ENCODE measurements at places on chromosomes 2 and 18.

- no peak for DNase-seq
Observed at GRCh38 chr2:25790074-25790790, 88.1 kb downstream of the ASXL2 start.

GRCh38 chr2:229096409-229097066, 174.5 kb downstream of the PID1 start:
- no peak for DNase-seq

DNA sequence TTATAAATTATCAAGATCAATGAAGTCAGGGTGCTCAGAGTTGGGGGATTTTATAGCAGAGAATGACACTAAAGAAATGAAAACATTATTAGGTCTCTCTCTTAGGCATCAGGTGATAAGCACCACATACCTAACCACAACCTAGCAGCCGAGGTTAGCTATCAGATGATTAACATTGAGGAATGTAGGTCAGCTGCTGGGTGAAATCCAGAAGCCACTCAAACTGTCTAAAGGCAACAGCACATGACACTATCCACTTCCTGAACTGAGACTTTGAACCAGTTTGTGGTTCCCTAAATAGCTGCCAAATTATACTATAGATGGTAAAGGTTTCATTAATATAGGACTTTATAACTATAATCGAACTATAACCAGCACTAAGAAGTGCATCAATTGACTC, 4.7 kb downstream of the EPG5 start:
- no peak for DNase-seq

GRCh38 chr2:231469583-231469950, 5.3 kb upstream of the NCL start:
- DNase-seq, result no peak

DNA sequence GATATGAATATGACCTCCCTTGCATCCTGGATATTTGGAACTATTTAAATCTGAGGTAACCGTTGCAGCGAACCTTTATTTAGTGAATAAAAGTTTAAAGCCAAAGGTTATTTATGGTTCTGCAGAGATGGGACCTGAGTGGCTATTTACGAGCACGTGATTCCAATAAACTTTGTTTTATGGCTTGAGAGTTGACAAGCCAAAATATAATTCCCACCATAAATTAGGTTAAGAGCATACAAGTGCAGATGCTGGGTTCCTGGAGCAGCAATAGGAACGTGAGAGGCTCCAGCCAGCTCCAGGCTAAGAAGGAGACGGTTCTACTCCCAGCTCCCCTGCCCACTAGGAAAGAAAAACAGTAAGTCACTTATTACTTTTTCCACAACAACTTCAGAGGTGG, 5.2 kb upstream of the HOXD4 start:
- DNase-seq, result no peak

GRCh38 chr2:202203348-202203747, 35.0 kb downstream of the SUMO1 start:
- no peak for DNase-seq

DNA sequence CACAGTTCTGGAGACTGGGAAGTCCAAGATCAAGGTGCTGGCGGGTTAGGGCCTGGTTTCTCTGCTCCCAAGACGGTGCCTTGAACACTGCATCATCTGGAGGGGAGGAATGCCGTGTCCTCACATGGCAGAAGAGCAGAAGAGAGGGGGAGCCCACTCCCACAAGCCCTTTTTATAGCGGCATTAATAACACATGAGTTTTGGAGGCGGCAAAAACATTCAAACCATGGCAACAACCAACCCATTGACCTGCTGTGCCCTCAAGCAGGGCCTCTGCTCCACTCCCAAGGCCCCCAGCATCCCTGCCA, 62.0 kb downstream of the SMAD7 start:
- DNase-seq, result no peak

GRCh38 chr2:233966388-233966787, 49.2 kb downstream of the TRPM8 start:
- no peak for DNase-seq

- no peak for DNase-seq
Observed at GRCh38 chr2:45896311-45896710, 244.8 kb downstream of the PRKCE start.

DNA sequence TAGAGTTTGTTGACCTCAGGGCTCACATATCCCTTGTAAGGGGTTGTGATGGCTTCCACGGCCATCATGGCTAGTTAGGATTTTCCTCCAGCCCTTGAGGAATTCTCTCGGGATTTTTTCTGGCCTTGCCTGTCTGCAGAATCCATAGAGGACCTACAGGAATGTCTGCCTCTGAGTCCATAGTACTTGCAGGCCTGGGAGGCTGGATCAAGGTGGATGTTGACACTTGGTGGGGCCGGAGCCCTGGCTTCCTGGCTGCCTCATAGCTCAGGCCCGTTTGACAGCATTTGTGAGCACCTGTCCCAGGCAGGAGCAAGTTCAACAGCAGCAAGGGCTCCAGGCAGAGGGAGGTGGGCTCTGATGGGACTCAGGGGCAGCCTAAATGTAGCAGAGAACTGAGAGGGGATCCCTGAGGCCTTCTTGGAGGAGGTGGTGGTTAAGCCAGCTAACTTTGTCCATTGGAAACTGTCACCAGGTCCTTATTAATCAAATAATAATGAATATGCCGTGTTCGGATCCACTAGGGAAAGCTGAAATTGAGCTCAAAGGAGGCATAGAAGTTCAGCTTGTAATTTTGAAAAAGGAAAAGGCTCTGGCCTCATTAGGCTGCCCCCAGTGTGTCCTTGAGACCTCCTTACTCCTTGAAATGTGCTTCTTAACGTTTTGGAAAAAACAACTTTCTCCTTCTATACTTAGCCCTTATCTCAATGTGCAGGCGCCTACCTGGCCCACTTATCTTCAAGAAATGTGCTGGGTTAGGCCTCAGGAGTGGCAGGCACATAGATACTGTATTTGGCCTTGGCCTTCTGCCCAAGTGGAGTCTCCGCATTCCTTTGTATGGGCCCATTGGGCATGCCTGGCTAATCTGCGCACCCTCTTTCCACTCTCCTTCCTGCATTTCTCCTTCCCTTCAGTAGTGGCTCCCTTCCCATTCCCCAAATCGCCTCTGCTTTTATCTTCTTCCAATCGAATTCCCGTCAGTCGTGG, 66.9 kb downstream of the HPCAL1 start:
- no peak for DNase-seq

GRCh38 chr2:206145665-206146064, 13.6 kb downstream of the NDUFS1 start:
- DNase-seq, result no peak

DNA sequence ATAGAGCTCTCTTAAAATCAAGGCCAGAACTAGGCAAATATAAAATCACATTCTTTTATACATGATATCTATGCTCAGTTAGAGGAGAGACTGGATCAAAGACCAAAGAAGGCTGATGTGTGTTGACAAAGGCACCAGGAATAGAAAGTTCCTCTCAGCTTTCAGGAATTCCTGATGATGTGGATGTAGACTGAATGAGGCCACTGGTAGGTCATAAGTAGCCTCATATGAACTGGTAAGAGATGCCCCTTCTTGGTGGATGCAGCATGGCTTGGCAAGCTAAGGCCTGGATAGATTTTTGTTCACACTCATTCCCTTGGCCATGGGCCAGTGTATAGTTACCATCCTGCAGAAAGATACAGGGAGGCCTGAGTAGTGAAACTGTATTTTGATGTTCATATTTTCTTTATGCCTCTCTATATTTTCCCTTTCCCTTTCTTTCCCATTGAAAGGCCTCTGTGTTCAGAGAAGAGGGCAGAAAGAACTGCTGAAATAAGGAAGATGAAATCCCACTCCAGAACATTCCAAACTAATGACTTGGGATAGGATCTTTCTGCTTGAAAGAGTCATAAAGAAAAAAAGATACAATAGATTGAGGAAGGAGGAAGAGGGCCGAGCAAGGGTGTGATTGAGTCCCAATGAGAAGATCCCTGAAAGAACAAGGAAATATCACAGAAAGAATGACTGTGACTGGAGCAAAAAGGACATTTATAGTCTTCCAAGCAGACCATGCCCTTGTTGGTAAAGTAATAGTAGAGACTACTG, 2182.7 kb upstream of the PIK3C3 start:
- DNase-seq, result no peak

DNA sequence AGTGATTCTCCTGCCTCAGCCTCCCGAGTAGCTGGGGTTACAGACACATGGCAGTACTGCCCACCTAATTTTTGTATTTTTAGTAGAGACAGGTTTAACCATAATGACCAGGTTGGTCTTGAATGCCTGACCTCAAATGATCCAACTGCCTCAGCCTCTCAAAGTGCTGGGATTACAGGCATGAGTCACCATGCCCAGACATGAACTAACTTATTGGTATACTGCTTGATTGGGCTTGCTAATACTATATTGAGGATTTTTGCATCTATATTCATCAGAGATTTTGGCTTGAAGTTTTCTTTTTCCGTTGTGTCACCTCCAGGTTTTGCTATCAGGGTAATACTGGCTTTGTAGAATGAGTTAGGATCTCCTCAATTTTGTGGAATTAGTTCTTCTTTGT, 706.1 kb upstream of the HS6ST1 start:
- DNase-seq, result no peak

GRCh38 chr2:173157676-173158293, 82.1 kb downstream of the MAP3K20 start:
- no peak for DNase-seq

- DNase-seq, result no peak
Observed at GRCh38 chr2:97673182-97673914, 3.8 kb downstream of the C2orf92 start.

DNA sequence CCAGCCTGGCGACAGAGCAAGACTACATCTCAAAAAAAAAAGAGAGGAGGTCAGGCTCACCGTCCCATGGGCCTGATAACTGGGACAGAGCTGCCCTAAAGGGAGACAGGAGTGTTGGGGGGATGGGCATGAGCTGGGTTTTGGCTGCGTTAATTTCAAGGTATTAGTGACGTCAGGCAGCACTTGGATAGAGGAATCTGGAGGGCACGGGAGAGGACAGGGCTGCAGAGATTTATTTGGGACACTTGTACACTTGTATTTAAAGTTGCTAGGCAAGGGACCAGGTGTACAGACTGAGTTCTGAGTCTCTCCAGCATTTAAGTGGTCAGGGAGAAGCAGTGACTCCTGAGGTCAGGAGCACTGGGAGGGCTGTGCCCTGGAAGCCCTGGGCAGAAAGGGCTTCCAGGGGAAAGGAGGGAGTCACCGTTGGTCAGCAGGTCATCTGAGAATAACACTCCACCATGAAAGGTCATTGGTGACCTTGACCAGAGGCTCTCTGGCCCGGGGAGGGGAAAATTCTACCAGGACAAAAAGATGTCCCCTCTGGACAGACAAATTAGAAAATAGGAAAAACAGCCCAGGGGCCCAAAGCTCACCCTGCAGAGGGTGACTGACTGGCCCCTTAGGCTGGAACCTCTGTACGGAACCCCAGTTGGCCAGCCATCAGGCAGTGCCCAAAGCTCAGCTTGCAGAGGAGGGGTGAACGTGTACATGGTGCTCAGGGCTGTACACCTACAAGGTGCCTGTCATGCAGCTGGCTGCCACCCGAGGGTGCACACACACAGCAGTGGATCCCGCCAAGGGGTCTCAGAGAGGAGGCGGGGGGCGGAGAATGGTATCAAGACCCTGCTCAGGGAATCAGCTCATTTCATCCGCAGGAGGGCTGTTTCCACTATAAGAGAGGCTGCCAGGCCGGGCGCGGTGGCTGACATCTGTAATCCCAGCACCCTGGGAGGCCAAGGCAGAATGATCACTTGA, 23.0 kb upstream of the CNNM3 start:
- DNase-seq, result no peak

- DNase-seq, result no peak
Observed at GRCh38 chr2:105487142-105488069, 88.6 kb upstream of the FHL2 start.
